ENCODE measurements at places on chromosomes 16 and 17. TPM values are rescaled to one million over a fixed set of nuclear protein-coding genes. Genes with fewer than 3 reads are reported as not detected.

DNA sequence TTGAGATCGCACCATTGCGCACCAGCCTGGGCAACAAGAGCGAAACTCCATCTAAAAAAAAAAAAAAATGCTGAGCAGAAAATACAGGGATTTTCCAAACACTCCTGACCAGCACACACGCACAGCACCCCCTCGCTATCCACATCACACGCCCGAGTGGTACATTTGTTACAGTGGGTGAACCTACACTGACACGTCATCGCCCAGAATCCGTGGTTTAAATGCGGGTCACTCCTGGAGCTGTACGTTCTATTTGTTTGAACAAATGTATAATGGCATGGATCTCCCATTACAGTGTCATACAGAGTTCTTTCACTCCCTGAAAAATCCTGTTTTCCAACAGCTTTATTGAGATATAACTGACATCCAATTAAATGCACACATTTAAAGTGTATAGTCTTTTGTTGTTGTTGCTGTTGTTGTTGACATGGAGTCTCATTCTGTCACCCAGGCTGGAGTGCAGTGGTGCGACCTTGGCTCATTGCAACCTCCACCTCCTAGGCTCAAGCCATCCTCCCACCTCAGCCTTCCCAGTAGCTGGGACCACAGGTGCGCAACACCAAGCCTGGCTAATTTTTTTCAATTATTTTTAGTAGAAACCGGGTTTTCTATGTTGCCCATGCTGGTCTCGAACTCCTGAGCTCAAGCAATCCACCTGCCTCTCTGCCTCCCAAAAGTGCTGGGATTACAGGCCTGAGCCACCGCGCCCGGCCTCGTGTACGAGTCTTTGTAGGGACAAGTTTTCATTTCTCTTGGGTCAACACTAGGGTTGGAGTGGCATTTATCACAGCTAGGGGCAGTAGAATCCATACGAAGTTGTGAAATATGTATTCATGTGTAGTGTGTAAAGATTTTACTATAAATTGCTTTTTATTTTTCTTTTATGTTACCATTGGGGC lies 4.4 kb upstream of the CARHSP1 start:
- DNase-seq = no peak
- peaks cover 20% of the 10 kb centered on the region for H3K4me1 ChIP-seq
- no peaks in the 10 kb centered on the region for H3K36me3 ChIP-seq
- no peaks in the 10 kb centered on the region for H3K27me3 ChIP-seq
- no peak overlapping the region for H3K27ac ChIP-seq

DNA sequence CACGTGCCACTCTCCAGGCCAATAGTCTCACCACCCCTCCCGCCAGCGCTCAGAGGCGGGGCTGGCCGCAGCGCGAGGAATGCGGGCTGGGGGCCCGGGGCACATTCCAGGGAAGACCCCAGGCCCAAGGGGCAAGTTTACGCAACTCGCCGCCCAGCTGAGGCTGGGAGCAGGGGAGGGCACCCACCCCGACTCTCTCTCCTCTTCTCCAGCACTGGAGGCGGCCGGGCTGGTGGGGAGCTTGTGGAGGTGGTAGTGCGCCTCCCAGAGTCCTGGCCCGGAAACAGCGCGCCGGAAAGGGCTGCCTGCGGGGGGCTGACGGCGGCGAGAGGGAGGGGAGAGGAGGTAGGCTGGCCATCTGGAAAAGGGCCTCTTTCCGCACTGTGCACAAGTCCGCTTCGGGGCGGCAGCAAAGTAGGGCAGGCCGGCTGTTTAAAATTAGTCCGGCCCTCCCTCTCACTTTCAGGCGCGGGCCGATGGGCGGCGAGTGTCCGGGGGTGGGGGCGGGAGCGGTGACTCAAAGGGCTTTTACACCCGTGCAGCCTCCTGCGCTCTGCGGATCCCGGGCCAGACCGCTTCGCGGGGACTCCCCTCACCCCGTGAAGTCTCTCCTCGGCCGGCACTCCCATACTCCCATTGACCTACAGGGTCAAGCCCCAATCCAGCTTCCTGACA lies 1.1 kb downstream of the FHOD1 start:
- H3K4me1 ChIP-seq = peaks cover 46% of the 10 kb centered on the region
- H3K36me3 ChIP-seq = peaks cover 4% of the 10 kb centered on the region
- peak overlapping the region; percentile 81 for H3K4me3 ChIP-seq
- DNase-seq = peak; percentile 89

DNA sequence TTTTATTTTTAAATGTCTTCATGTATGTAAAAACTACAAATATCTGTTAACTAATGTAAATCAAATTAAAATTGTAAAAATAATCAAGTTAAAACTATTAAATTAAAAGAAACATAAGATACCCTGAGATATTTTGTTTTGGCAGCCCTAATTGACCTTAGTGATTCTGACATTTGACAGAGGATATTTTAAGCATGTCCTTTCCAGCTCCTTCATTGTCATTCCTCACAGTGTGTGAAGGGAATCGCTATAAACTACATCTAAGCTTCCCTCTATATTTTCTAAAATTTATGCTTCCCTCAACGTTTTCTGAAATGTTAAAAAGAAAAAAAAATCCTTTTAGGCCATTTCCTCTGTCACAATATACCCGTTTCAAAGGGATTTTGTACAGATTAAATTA lies 20.2 kb downstream of the CEP112 start:
- H3K4me3 ChIP-seq = no peak overlapping the region
- no peak for DNase-seq
- no peaks in the 10 kb centered on the region for H3K4me1 ChIP-seq
- no peaks in the 10 kb centered on the region for H3K27me3 ChIP-seq
- no peaks in the 10 kb centered on the region for H3K36me3 ChIP-seq

DNA sequence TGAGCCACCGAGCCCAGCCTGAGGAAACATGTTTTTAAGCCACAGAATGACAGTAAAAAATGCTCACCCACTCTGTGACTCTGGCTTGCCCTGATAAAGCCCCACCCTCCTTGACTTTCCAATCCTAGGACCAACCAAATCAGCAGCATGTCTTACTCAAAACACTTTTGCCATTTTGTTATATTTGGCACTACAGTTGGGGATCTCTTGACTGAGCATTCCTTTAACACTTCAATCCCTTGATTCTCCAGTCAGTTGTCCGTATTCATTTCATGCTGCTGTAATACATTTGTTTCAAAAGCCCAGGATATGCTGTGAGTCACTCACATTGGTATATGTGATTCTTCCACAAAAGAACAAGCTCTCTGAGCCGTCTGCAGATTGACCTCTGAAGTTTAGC lies 8.2 kb downstream of the MYH3 start:
- no peaks in the 10 kb centered on the region for H3K4me1 ChIP-seq
- DNase-seq = no peak
- H3K36me3 ChIP-seq = no peaks in the 10 kb centered on the region

The FZD2 gene
- total RNA-seq = 10.1 TPM

The ADGRG1 gene
- 10.1 TPM for total RNA-seq

The ARL5C gene
- not detected for total RNA-seq

Data from MCF 10A (cell line).